ENCODE measurements at places on chromosomes 2 and 18.

DNA sequence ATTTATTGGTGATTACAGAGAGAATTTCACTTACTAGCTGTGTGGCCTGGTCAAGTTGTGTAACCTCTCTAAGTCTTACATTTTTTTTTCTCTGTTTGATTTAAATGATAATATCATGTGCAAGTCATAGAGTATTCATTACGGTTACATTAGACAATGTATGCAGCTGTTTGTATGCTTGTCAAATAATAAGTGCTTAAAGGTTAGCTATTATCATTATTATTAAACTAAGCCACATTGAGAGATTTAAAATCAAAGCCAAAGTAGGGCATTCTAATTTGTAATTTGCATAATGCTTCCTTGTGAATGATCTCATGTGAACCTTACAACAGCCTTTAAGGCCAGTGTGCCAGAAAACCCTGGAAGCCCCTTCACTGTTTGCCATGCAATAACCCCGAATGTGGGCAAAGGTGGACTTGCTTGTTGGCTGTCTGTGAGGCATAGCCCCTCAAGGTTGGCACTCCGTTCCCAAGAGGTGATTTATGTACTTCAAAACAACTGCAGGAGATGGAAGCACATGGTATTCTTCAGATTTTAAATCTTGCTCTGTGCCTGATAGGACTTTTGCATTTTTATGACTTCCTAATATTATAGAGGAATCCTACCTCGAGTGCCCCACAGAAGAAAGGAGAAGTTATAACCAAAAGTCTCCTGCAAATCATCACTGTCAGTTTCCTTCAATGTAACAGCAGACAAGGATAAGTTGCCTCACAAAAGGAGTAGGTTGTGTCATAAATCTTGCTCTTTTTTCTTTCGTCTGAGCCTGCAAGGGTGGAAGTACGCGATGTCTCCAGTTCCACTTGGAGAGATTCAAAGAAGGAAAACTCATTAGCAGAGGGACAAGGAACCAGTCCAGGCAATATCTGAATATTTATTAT is 272.0 kb downstream of the TGIF1 start:
- DNase-seq: peak; percentile 90

DNA sequence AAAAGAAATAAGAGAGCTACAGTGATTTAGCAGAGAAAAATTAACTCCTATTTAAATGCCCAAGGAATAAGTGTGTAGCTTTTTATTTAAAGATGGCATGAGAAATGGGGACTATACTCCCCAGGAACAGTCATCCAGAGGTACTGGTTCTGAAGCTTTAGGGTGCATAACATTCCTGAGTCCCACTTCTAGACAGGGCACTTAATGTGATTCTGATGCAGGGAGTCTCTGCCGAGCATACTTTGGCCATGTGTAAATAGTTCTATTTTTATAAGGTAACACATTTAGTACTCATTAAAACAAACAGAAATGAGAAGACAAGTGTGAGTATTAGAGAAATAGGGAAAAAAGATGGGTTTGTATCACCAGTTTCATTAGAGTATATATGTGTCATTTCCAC is 154.7 kb upstream of the WDSUB1 start:
- no peak for DNase-seq

DNA sequence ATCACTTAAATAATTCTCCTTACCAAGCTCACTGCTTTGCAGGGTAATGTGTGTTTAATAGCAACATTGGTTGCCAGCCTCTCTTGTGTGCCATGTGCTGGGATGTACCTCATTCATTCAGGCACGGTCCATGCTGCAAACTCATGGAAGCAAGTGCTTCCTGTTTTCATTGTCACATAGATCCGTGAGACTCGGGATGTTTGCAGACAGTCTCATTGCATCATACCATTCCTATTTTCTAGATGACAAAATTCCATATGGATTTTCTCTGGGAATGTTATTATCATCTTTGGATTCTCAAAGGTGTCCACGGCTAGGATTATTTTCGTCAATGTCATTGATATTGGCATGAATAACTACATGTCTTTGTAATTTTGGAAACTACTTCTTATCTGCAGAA is 60.0 kb upstream of the HDAC4 start:
- DNase-seq: no peak

DNA sequence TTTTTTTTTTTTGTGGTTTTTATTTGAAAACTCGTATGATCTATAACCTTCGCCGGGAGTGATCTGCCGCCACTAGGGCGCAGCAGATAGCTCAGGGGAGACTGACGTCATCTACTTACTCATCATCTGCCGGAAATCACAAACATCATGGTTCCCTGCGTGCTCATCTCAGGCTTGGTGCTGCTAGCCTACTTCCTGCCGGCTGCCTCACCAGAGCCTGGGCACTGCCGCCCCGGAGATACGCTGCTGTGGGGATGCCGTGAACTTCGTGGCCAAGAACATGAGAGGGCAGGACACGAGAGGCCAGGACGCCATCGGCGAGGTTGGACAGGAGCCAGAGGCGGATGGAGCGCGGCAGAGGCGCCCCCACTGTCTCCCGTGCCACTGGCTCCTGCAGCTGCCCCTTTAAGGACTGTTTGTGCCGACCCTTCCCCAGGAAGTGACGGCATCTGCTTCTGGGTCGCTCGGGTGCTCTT is 68.8 kb downstream of the DOK6 start:
- no peak for DNase-seq

DNA sequence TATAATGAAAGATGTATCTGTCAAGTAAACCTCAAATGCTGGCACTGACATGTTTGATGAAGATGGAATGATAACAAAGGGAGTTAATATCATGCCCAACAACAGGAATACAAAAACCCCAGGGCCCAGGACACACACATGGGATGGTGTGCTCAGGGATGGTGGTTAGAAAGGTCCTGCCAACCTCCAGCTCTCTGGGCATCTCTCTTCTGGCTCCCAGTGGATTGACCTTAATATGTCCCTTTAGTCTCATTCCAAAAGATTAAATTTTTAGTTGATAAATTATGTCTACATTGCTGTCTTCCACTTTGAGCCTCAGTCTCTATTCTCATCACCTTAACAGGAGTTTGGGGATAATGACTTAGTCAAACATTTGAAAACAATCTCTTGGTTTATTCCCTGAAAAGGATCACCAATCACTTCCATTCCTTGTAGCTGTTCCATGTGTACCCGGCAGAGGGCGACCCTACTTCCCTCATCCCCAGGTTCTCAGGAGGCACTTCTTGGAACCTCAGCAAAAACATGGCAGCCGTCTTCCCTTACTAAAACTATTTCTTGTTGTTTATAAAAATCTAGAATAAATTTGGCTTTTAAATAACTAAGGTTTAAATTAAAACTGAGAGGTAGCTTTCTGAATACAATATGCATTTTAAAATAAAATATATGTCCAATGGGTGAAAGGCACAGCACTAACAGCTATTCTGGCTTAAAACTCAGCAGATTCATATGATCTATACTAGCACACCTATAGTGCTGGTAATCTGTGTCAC is 29.6 kb downstream of the MCEE start:
- DNase-seq: peak; percentile 38
